Activated naive CD8-positive, alpha-beta T cell treated with anti-CD3 and anti-CD28 coated beads, Interleukin-2, amount 50 U/mL, for 24 hours (primary cell): ENCODE measurements at places on chromosomes 12 and 14.
A peak's percentile ranks its signal among the peaks of the same experiment; 100 is the strongest.

DNA sequence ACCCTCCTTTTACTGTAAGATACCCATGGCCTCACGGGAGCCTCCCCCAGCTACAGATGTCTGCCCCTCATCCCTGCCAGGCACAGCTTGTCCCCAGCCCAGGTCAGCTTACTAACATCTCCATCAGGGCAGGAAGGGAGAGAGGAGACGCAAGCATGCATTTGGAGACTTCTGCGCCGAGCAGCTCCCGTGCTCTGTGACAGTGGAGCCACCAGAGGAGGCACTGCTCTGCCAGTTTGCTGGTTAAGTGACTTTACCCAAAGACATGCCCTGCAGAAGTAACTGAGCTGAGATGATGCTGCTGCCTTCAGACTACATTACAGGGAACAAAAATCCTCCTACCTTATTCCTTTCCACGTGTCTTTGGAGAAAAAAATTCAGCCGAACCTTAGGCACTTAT is 133.4 kb downstream of the ESRRB start:
- DNase-seq = no peak
- H3K4me1 ChIP-seq = no peaks in the 10 kb centered on the region
- H3K27ac ChIP-seq = no peak overlapping the region
- H3K36me3 ChIP-seq = no peaks in the 10 kb centered on the region

- H3K36me3 ChIP-seq = no peaks in the 10 kb centered on the region
- H3K27me3 ChIP-seq = peaks cover 3% of the 10 kb centered on the region
- no peak overlapping the region for H3K4me3 ChIP-seq
- H3K4me1 ChIP-seq = peaks cover 14% of the 10 kb centered on the region
- DNase-seq = no peak
These were observed 14.5 kb upstream of the PHC1 start for GRCh38 chr12:8899830-8900229.

DNA sequence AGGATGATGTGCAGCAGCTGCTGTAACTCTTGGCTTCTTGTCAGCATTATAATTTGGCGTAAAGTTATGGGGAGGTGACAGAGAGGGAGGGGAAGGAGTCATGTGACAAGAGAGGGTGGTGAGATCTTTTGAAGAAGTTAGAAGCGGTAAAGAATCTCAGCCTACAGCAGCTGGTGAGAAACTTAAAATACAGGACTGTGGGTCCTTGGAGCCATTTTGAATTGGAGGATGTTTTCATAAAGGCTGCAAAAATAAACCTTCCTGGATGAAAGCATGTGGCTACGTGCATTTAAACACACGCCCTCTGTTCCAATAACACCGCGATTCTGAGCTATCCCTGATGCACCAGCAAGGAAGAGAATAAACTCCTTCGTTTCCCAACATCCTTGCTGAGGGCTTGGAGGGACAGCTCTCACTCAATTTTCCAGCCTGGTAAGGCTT is 133.7 kb downstream of the TMEM30B start:
- H3K4me3 ChIP-seq = no peak overlapping the region
- no peaks in the 10 kb centered on the region for H3K4me1 ChIP-seq
- H3K36me3 ChIP-seq = no peaks in the 10 kb centered on the region
- DNase-seq = no peak

GRCh38 chr14:24403294-24403998 is 4.6 kb downstream of the NYNRIN start:
- peaks cover 11% of the 10 kb centered on the region for H3K27me3 ChIP-seq
- H3K36me3 ChIP-seq = no peaks in the 10 kb centered on the region
- no peak overlapping the region for H3K27ac ChIP-seq
- H3K4me3 ChIP-seq = no peak overlapping the region
- no peak for DNase-seq

DNA sequence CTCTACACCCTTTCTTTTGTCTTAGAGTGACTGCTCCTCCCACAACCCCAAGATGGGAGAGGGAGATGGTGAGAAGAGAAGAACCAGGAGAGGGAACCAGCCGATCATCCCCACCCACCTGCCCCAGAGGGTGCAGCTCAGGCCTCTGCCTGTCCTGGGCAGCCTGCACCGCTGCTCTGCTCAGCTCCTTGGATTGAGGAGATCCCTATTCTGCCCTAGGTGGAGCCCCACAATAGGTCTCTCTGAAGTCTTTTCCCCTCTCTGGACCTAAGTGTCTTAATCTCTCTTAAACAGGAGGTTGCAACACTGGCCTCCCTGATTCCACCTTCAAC is 2.2 kb downstream of the ANKRD33 start:
- DNase-seq = no peak
- no peak overlapping the region for H3K27ac ChIP-seq
- H3K4me3 ChIP-seq = no peak overlapping the region
- peaks cover 13% of the 10 kb centered on the region for H3K4me1 ChIP-seq
- no peaks in the 10 kb centered on the region for H3K36me3 ChIP-seq

- H3K4me1 ChIP-seq = no peaks in the 10 kb centered on the region
- no peaks in the 10 kb centered on the region for H3K27me3 ChIP-seq
- H3K27ac ChIP-seq = no peak overlapping the region
- no peak for DNase-seq
These were observed 68.3 kb upstream of the SCN8A start for GRCh38 chr12:51522696-51523095.

DNA sequence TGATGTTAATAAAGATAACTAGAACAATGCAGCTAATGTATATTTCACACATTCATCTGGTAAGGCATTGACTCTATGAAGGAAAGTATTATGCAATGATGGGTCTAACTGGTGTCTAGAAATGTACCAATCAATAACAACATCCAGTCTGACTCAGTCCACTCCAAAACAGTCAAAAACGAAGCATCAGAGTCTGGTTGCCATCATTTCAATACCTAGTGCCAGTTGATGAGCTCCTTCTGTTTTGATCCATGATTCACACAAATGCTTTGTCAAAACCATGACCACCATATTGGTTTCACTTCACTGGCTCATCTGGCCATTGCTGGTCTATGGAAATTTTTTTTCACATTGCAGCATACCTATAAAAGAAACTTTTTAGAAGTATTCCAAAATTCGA is 747.2 kb upstream of the TMEM132C start:
- DNase-seq = no peak
- H3K27me3 ChIP-seq = no peaks in the 10 kb centered on the region
- H3K4me1 ChIP-seq = no peaks in the 10 kb centered on the region
- no peak overlapping the region for H3K4me3 ChIP-seq

DNA sequence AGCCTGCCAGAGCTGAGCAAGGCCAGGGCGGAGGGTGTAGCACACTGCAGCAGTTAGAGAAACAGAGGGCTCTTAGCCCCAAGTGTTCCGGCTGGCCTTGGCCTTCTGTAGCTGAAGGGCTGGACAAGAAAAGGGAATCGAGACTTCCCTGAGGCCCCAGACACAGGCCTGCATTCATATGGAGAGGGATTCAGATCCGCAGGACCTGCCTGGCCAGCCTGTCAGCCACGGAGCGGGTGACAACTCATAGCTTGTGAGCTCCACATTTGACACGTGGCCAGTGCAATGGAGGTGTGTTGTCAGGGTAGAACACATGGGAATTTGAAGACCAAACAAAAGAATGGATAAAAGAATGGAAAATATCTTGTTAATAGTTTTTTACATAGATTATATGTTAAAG is 182.2 kb upstream of the GSC start:
- DNase-seq = no peak
- no peak overlapping the region for H3K27ac ChIP-seq
- peaks cover 9% of the 10 kb centered on the region for H3K27me3 ChIP-seq

- H3K27me3 ChIP-seq = no peaks in the 10 kb centered on the region
- no peaks in the 10 kb centered on the region for H3K36me3 ChIP-seq
- no peak overlapping the region for H3K27ac ChIP-seq
- H3K4me1 ChIP-seq = no peaks in the 10 kb centered on the region
- no peak for DNase-seq
These were observed 609.1 kb downstream of the SOX5 start for GRCh38 chr12:23340351-23340750.

- DNase-seq = no peak
- H3K4me1 ChIP-seq = peaks cover 80% of the 10 kb centered on the region
- peaks cover 3% of the 10 kb centered on the region for H3K36me3 ChIP-seq
- H3K4me3 ChIP-seq = no peak overlapping the region
These were observed 190.2 kb upstream of the AMIGO2 start for GRCh38 chr12:47269916-47270315.

- no peaks in the 10 kb centered on the region for H3K27me3 ChIP-seq
- no peak for DNase-seq
- no peaks in the 10 kb centered on the region for H3K36me3 ChIP-seq
- no peak overlapping the region for H3K4me3 ChIP-seq
- H3K4me1 ChIP-seq = no peaks in the 10 kb centered on the region
These were observed 160.5 kb downstream of the NUAK1 start for GRCh38 chr12:105978276-105978675.

- no peak overlapping the region for H3K27ac ChIP-seq
- no peak for DNase-seq
- H3K36me3 ChIP-seq = no peaks in the 10 kb centered on the region
- H3K4me1 ChIP-seq = no peaks in the 10 kb centered on the region
- no peak overlapping the region for H3K4me3 ChIP-seq
These were observed 1349.4 kb downstream of the FSCB start for GRCh38 chr14:43157661-43158060.

GRCh38 chr12:75672200-75672599 is 160.8 kb upstream of the KRR1 start:
- DNase-seq = no peak
- no peak overlapping the region for H3K4me3 ChIP-seq
- no peak overlapping the region for H3K27ac ChIP-seq
- H3K36me3 ChIP-seq = no peaks in the 10 kb centered on the region
- H3K4me1 ChIP-seq = no peaks in the 10 kb centered on the region
- H3K27me3 ChIP-seq = peaks cover 5% of the 10 kb centered on the region

DNA sequence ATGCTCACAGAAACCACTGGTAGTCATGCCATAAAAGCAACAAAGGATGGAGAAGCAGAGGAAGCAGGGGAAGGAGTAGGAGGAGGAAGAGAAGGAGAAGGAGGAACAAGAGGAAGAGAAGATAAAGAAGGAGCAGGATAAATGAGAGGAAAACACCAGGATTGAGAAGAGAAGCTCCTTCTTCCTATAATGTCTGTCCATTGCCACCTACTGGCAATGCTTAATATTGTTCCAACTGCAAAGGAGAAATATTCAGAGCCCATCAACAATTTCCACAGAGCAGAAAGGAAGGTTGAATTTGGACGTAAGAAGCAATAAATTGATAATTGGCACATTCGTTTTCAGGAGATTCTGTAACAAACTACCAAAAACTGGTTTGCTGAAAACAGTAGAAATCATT is 898.4 kb downstream of the SLC16A7 start:
- no peak overlapping the region for H3K27ac ChIP-seq
- no peaks in the 10 kb centered on the region for H3K36me3 ChIP-seq
- no peak for DNase-seq
- no peak overlapping the region for H3K4me3 ChIP-seq
- no peaks in the 10 kb centered on the region for H3K27me3 ChIP-seq

GRCh38 chr12:22808860-22809259 is 183.9 kb downstream of the ETNK1 start:
- no peaks in the 10 kb centered on the region for H3K4me1 ChIP-seq
- peaks cover 2% of the 10 kb centered on the region for H3K27me3 ChIP-seq
- DNase-seq = no peak
- H3K36me3 ChIP-seq = no peaks in the 10 kb centered on the region

- peaks cover 11% of the 10 kb centered on the region for H3K4me1 ChIP-seq
- H3K36me3 ChIP-seq = peaks cover 45% of the 10 kb centered on the region
- H3K4me3 ChIP-seq = no peak overlapping the region
- no peaks in the 10 kb centered on the region for H3K27me3 ChIP-seq
- H3K27ac ChIP-seq = no peak overlapping the region
These were observed 22.8 kb downstream of the ATF1 start for GRCh38 chr12:50786498-50787231.

DNA sequence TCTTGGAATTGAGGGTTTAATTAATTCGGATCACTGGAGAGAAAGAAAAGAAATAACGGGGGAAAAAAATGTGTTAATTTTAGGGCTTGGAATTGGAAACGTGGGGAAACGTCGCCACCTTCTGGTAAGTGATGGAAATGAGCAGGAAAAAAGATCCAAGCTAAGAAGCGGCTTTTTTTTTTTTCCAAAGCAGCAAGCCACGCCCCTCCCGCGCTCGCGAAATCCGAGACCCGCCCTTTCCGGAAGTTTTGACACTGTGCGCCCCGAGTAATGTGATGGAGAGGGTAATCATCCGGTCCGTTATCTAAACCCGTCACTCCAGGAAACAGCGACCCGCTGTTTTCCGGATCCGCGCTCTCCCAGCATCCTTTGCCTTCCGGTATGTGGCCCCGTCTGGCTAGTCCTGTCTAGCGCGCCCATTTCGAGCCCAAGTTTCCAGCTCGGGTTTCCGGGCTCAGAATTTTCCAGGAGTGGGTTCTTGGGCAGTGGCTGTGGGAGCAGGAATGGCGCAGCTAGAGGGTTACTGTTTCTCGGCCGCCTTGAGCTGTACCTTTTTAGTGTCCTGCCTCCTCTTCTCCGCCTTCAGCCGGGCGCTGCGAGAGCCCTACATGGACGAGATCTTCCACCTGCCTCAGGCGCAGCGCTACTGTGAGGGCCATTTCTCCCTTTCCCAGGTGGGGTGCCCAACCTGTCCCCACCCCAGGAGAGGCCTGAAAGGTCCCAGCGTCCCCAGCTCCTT is at the start of gene ALG10B:
TSS of gene ALG10B (plus strand) at position 384 of the 739 bp plus-strand sequence. CDS start at position 504, 120 bp downstream.
- H3K27ac ChIP-seq = peak within 1 kb of the TSS; percentile 90
- peaks cover 4% of the 10 kb centered on the region for H3K36me3 ChIP-seq
- H3K27me3 ChIP-seq = no peaks in the 10 kb centered on the region
- H3K4me3 ChIP-seq = peak within 1 kb of the TSS; percentile 94
- H3K4me1 ChIP-seq = peaks cover 13% of the 10 kb centered on the region

DNA sequence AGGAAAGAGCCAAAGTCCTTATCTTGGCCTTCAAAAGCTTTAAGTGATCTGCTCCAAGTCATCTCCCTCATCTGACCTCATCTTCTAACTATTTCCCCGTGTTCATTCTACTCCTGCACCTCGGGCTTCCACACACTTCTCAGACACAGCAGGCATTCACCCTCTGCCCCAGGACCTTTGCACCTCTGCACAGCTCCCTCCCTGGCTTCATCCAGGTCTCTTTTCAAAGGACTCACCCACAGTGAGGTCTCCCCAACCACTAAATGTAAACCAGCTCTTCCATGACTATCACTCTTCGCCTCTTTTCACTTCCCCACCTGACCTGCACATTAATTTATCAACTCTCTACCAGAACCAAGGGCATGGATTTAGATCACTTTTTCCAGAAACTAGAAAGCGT is 161.8 kb downstream of the PIWIL1 start:
- no peaks in the 10 kb centered on the region for H3K4me1 ChIP-seq
- no peak for DNase-seq
- no peak overlapping the region for H3K4me3 ChIP-seq
- H3K27ac ChIP-seq = no peak overlapping the region

DNA sequence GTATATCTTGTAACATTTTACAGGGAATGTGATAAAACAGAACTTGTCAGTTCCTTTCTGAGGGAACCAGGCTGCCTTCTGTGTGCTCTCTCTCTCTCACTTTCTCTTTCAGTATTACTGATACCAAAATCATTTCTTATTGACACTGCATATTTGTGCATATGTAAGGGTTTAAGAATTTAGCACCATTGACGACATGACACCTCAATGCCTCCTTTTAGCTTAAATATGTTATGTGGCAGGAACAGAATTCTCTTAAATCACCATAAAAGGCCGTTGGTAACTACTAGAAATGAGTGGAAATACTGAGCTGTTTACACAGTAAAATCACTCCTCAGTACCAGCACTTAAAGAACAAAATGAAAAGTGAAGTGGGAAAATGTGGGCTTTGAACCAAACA is 457.7 kb upstream of the SYT1 start:
- H3K27ac ChIP-seq = no peak overlapping the region
- no peak for DNase-seq
- H3K36me3 ChIP-seq = no peaks in the 10 kb centered on the region
- no peaks in the 10 kb centered on the region for H3K4me1 ChIP-seq
- no peaks in the 10 kb centered on the region for H3K27me3 ChIP-seq
- H3K4me3 ChIP-seq = no peak overlapping the region

GRCh38 chr14:73477618-73478266 is 13.0 kb upstream of the RIOX1 start:
- peaks cover 7% of the 10 kb centered on the region for H3K4me1 ChIP-seq
- H3K4me3 ChIP-seq = no peak overlapping the region
- DNase-seq = no peak
- H3K27me3 ChIP-seq = no peaks in the 10 kb centered on the region
- H3K36me3 ChIP-seq = no peaks in the 10 kb centered on the region
